ENCODE measurements at places on chromosomes 6 and 20.

DNA sequence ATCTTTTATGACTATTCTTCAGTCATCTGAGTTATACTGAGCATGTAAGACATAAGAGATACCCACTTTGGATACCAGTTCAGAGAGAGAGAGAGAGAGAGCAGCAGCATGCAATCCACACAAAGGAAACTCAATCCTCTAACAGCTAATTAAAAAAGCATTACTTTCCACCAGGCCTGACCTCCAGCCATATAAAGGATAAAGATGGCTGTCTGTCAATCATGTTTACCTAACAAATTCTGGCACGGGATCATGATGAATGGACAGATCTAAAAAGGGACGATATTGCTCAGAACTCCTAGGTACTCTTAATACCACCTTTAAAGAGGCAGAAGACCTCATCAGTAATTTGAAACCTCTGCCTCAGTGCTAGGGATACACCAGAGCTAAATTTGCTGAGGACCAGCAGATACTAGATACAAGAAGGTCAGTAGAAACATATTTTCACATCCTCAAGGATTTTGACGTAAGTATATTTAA lies 159.2 kb downstream of the RPS12 start:
- no peak for DNase-seq

- no peak for DNase-seq
These were observed 121.3 kb downstream of the TCP11 start for GRCh38 chr6:35019831-35020230.

- DNase-seq, result no peak
These were observed 1.6 kb downstream of the PGBD1 start for GRCh38 chr6:28282926-28283325.

- no peak for DNase-seq
These were observed 153.1 kb downstream of the LMBRD1 start for GRCh38 chr6:69643688-69644087.

GRCh38 chr6:56699066-56699654 lies 56.5 kb upstream of the DST start:
- DNase-seq, result no peak

GRCh38 chr20:56934888-56935287 lies 305.8 kb downstream of the TFAP2C start:
- DNase-seq, result no peak

GRCh38 chr6:136959471-136959891 lies 37.4 kb downstream of the SLC35D3 start:
- no peak for DNase-seq

GRCh38 chr20:36478137-36478905 lies 63.0 kb upstream of the MYL9 start:
- no peak for DNase-seq

DNA sequence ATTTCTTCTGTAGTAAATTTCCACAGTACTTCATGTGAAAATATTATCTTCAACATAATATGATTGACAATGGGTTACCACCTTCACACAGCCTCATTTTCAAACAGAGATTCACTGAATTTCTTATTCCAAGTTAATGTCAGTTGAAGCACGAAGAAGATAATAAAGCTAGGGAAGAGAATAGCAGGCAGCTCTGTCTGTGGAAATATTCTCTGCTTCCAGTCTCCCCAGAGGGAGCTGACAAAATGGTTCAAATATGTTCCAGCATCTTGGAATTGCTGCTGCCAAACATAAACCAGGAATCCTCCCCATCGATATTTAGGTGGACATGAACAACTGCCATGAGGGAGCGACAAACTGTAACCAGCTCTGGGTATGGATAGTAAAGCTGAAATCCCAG lies 224.8 kb downstream of the GJA1 start:
- DNase-seq, result no peak

DNA sequence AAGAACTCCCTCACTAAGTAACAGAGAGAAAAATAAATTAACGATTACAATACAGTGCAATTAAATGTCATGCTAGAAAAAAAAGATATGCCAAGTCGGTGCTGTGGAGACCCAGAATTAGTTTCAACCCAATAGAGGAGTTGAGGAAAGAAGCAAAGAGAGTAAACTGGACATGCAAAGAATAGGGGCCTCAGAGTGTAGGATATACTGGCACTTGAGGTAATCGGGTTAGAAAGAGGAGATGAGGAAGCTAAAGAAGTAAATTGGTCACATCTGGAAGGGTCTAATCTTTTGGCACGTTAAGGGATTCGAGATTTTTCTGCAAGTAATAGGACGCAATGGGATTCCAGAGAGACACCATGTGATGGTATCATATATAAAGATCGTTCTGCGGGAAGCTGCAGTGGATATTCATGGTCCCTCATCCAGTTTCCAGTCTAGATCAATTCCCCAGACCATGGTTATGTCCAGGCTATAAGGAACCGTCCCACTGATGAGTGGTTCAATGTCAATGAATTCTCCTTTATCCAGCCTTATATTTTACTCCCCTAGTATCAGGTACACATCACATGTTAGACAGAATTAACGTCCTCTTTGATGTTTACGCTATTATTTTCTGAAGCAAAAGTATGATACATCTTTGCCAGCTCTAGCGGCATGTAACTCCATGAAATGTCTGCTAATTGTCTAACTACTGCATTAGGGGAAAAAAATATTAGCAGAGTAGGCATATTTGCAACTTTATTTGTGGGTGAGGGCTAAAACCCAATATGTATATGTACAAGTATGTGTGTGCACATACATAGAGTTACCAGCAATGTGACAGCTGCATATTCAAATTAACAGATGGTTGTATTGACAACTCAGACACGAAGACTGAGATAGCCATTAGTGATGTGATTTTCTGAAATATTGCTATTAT lies 1.1 kb upstream of the TBC1D32 start:
- no peak for DNase-seq

DNA sequence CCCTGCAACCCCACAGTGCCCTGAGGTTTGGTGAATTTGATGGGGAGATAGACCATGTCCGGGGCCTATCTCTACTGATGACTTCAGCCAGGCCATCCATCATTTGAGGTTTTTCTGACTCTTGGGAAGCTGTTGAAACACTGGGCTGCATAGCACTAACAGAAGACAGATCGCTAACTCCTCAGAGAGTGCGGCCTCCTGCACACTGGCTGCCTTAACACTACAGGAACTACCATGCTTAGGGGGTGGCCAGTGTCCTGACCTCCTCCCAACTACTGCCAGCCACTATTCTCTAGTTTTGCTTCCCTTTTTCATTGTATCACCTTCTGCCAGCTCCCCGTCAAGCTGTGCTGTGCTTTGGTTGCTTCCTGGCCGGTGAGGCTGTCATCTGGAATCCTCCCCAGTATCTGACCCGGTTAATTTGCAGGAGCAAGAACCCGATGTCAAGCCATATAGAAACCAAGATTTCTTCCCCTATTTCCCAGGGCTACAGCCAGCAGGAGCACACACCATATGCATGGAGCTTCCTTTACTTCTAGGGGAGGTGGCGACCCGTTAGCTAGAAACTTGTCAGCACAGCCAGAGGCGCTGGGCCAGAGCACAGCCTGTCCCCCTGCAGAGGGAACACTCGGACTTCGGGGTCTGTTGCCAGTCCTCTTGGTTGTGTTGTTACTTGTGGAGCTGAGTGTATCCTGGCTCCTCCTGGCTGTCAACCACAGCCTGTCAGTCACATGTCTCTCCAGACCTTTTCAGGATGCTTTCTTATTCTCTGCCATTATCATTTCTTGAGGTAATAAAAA lies 57.3 kb upstream of the TRAF3IP2 start:
- DNase-seq, result no peak

- no peak for DNase-seq
These were observed 79.6 kb downstream of the YTHDF1 start for GRCh38 chr20:63136296-63136695.

DNA sequence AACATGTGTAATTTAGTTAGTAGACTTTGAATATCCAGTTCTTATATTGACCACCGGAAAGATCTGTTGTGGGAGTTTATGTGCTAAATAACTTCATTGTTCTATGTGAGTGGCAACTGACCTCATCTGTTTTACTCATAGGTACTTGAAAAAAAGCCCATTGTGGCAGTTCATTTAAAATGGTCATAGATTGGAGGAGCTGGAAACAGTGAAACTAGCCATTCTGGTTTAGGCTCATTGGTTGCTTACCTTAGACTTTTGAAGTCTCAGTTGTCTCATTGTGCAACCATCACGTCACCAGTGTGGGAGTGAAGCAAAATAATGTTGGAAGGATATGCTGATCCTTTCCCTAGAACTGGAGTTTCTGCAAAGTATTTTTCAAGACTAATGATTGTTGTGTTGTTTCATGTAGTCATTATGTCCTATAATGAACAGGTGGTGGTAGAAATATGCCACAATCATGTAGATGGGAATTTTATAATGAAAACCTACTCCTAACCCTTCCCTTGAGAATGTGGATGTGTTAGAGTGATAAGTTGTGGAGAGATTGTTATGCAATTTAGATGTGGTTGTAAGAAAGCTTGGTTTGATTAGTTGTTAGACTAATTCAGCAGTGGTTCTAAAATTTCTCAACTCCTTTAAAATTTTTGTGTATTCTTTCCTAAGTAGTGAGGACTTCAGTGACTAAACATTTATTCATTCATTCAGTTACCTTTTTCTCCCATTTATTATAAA lies 18.3 kb downstream of the DSP start:
- no peak for DNase-seq

DNA sequence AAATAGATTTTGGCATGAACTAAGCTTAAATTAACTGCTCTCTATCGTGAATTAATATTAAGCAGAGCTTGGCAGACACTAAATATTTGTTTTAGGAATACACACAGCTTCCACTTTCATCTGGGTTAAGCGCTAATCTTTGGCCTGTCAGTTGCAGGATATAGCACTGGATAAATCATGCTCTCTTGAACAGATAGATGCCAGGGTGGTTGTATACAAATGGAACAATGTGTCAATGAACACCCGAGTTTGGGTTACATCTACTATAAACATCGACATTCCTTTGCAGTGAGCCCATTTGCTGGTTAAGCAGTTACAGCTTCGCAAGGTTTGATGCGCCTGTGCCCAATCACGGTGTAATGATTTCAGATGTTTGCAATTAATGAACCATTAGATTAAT lies 338.2 kb upstream of the ZFP64 start:
- no peak for DNase-seq

DNA sequence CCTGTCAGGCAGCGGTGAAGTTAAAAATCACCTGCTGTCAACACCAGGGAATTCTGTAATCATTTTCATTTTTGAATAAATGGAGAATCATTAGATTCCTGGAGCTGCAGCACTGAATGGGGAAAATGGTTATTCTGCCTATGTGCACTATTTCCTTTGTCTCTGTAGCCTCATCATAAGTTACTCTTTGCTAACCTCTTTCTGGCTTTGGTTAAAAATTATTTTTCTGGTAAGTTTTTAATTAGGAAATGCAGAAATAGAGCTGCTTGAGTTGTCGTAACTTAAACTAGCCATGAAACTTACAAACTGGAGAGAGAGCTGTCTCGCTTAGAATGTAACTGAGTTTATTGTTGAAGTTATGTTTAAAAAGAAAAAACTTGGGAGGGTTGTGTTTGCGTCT lies 28.8 kb downstream of the ZFAND3 start:
- DNase-seq, result no peak

- DNase-seq, result no peak
These were observed 49.6 kb upstream of the CDYL start for GRCh38 chr6:4726645-4727044.

DNA sequence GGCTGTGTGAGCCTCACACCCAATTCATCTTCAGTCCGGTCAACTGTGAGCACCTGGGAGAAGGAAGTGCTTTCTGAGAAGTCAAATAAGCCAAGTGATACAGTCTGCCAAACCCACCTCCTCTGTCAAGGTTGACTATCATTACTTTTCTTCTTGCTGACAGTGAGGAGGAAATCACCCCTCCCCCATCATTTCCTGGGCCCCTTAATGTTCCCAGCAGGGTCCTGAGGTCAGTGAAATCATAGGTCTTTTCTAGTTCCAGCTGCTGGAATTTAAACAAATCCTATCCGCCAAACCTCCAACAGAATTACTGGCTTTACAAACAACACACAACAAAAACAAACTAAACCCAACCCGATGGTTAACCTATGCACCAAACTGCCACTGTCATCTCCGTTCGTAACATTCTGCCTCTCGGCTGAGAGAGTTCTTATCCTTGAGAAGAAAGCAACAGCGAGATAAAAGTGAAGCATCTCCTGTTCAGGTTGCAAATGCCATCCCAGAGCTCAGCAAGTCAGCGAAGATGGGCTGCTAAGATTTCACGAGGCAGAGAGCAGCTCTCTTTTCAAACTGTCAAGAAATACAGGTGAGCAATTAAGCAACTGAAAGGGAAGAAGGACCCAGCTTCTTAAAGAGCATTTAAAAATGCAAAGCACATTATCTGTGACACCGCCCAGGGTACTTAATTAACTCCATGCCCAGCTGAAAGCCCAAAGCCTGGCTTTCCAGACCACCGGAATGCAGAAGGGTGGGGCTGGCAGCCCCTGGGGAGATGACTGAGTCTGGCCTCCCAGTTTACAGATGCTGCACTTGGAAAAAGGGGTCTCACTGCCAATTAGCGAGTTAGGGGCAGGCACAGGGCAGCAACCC lies 24.7 kb downstream of the GFOD1 start:
- no peak for DNase-seq

- no peak for DNase-seq
These were observed 8.8 kb downstream of the PDRG1 start for GRCh38 chr20:31943052-31943471.

DNA sequence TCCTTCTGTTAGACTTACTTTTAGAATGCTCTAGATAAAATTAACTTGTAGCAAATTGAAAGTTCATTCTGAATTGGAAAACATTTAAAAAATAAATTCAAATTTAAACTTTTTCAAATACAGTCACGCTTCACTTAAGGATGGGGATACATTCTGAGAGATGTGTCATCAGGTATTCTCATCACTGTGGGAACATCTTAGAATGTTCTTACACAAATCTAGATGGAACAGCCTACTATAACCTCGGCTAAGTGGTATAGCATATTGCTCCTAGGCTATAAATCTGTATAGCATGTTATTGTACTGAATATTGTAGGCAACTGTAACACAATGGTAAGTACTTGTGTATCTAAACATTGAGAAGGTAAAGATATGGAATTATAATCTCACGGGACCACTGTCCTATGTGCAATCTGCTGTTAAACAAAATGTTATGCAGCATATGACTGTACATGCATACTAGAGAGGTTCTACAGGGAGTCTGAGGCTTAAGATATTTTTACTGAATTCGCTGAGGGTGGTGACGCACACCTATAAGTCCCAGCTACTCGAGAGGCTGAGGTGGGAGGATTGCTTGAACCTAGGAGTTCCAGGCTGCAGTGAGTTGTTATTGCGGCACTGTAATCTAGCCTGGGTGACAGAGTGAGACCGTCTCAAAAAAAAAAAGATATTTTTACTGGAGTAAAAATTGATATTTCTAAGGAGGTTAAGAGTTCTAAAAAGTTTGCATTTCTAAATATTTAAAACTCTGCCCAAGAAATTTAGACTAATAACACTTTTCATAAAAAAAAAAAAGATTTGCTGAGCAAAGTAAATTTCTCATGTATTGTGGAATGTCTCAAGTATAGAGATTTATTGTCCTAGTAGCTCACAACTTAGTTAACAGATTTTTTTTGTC lies 87.3 kb upstream of the TULP1 start:
- DNase-seq, result no peak
